Fibroblast of skin of right quadriceps (primary cell): ENCODE measurements at places on chromosomes 3 and 15.

DNA sequence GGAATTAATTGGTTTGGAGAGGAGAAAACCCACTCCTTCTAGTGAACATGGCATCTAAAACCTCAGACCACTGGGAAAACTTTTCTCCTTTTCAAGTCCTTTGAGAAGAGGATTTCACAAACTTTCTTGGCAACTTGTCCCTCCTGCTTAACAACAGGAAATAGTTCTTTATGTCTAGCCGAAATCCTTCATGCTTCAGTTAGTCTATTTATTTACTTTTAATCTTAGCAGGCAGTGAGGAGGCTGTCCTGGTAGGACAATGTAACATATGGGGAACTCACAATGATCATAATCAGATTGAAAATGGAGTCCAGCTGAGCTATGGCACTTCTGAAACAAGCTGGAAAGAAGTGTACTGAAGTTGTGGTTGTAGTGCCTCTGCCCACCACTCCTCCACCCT is 50.6 kb downstream of the KY start:
- DNase-seq: no peak

- DNase-seq: no peak
Observed at GRCh38 chr15:26943866-26944265, 27.1 kb upstream of the GABRG3 start.

- DNase-seq: no peak
Observed at GRCh38 chr15:38610748-38611147, 46.1 kb upstream of the RASGRP1 start.

DNA sequence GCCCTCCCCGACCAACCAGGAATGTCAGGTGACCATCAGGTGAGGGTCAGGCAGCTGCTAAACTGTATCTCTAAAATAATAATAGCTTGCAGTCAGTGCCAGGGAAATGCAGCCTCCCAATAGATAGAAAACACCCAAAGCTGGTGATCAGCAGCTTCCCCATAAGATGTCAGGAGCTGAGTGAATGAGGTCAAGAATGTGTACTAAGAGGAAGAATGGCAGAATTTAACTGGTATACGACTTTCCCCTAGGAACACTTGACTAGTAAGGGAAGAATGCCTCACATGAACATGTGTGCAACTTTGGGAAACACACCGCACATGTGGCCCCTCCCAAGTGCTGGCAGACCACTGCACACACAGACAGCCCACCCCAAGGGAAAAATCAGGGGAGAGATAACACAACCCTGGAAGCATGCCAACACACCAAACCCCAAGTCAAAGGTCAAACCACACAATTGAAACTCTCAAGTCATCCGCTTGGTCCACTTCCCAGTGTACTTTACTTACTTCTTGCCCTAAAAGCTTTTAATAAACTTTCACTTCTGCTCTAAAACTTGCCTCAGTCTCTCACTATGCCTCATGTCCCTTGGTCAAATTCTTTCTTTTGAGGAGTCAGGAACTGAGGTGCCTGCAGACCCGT is 806.5 kb downstream of the OTOL1 start:
- peak; percentile 19 for DNase-seq

DNA sequence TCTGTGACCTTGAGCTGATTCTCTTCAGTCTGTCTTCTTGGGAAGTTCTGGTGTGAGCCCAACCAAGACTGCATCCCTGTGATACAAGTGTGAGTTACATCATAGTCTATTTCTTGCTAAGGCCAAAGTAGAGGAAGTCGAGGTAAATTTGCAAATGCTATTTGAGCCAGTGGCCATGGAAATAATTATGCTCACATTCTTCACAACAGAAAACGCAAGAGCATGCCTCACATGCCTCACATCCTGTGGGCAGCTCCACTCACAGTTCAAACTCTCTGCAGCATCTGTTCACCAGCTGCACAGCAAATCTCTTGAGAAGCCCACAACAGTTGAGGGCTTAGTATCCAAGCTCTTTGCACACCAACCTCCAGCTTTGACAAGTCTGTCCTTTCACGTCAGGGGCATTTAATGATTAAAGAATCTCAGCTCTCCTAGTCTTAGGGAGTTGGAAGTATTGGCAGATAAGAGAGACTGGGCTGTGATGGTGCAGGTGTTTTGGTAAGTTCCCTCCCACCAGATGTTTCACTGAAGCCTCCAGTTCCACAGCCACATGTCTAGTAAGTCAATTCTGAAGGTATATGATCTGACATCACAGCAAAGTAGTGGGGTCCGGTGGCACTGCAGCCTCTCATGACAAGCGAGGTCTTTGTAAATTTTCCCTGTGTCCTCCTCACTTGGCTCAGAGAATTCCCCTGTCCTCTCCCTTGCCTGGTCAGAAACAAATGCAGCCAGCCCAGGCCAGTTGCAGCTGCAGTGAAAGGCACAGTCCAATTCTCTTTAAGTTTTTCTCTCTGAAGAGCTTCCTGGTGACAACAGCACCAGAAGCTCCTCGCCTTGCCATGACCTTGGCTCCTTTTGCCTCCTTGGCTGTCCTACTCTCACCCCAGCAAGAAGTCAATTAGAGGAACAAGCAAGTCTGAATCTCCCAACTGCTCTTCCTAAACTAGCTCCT is 166.1 kb downstream of the SSR3 start:
- DNase-seq: peak; percentile 98

- peak; percentile 99 for DNase-seq
Observed at GRCh38 chr3:177468331-177468730, 271.0 kb upstream of the TBL1XR1 start.

DNA sequence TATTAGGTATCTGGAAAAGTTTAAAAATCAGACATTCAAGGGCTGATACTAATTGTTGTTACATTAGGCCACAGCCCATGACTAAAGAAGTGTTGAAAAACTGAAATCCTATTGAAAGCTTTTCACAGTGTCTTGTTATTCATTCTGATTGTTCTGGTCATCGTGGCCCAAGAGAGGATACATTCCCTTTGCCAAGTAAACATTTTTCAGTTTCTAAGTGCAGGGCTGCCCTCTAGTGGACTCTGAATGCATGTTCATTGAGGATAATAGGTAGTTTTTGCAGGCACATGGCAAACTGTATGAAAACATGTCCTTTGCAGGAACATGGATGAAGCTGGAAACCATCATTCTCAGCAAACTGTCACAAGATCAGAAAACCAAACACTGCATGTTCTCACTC is 181.1 kb downstream of the MYRIP start:
- peak; percentile 49 for DNase-seq

GRCh38 chr3:60594025-60594424 is 657.2 kb downstream of the FHIT start:
- DNase-seq: peak; percentile 76

DNA sequence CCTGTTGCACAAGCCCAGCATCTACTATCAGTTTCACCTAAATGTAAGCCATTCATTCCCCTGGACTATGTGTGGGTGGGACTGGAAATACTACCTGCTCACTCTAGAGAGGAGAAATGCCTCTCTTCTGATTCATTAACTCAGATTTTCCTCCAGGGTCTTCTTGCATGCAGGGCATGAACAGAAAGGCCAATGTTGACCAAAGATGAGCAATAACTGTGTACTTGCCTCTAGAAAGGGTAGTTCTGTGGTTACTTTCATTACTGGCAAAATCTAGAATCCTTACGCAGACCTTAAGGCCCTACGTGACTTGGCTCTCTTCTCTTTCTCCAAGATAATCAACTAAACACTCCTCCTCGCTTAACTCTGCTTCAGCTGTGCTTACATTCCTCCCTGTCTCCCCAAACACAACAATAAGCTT is 81.4 kb upstream of the PSMD6 start:
- peak; percentile 34 for DNase-seq

DNA sequence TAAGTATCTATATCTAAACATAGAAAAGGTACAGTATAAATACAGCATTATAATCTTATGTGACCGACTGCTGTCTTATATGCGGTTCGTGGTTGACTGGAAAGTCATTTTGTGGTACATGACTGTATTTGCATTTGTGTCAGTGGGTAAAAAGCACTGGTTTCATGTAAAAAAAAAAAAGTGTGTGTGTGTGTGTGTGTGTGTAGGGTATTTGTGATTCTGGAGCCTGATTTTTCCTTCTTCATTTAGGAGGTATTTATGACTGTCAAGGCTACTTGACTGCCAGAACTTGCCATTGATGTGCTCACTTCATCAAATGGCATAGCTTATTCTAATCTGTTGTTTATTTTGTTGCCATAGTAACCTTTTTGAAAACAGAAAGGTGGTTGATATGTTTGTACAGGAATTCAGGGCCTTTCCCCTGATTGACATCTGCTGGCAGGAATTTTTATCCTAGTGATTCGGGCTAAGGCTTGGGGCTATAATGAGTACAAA is 63.2 kb downstream of the AKAP13 start:
- peak; percentile 35 for DNase-seq

GRCh38 chr3:81302045-81302444 is 459.4 kb downstream of the GBE1 start:
- DNase-seq: peak; percentile 48

DNA sequence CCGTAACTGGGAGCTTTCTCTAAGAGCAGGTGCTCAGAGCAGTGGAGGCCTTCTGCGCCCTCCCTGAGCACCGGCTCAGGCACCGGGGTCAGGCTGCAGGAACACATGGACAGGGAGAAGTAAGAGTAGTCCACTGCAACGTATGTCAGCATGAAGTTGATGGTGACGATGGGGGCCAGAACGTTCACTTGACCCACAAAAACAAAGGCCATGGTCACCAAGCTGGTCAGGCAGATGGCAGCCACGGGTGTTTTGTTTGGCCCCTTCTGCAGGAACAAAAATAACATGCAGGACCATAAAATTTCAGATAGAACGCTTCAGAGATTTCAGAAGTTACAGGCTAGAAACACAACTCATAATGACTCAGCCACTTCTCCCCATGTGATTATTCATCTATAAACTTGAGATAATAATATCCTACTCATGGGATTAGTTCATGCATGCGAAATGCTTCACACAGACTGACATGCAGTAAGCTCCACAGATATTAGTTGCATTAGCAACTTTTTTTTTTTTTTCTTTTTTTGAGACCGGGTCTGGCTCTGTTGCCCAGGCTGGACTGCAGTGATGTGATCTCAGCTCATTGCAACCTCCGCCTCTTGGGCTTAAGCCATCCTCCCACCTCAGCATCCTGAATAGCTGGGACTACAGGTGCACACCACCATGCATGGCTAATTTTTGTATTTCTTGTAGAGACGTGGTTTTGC is 52.2 kb upstream of the HEG1 start:
- peak; percentile 90 for DNase-seq

GRCh38 chr3:11600501-11601282 is 43.0 kb downstream of the VGLL4 start:
- peak; percentile 100 for DNase-seq

- no peak for DNase-seq
Observed at GRCh38 chr3:56775838-56776555, 25.8 kb downstream of the ARHGEF3 start.

DNA sequence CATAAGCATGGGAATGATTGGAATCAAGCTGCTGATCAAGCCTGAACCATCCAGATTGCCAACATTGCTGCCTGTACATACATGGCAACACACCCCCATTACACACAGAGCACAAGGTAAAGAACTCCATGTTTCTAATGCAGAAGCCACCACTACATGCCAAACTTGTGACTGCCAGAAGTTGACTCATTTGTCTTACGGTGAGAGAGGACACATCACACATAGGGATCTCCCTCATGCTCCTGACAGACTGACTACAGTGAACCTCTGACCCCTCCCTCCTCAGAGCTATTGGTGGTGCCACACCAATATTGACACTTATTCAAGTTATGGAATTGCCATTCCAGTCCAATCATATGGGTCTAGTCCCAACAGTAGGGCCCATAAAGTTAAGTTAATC is 42.3 kb downstream of the EFHB start:
- DNase-seq: peak; percentile 57

GRCh38 chr3:33658621-33658990 is 59.4 kb downstream of the CLASP2 start:
- DNase-seq: no peak

DNA sequence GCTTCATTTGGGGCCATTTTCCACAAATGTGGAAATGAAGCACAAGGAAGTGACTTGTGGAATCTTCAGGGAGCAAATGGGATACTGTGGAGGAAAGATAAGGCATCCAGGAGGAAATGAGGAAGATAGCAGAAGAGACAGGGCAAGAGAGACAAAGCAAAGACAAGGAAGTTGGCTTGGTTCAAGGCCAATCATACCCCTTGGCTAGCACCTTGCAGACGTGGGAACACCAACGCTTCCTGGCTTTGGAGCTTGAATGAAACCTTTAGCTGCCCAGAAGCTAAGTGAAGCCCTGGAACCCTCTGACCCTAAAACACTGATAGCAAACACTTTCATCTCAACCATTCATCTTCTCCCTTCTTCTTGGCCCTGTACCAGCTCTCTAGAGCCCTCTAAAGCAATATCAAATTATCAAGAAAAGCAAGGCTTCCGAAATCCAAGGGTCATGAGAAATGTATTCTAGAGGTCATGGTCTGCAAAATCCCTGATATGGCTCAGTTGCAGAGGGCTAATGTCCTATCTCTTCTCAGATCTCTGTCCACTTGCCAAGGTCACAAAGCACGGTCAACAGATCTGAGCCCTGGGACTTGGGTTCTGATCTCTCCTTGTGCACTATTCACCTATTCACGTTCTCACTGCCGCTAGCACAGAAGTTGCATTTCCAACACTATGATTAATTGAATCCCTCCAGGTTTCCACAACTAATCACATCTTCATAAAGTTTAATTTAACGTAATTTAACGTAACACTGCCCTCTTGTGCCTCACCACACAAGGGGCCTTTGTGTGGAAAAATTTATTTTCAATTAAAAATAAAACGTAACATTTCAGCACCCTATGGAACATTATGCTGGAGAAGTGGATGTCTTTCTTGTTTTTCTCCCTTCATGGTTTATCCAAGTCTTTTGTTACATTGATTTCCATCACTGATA is 557.6 kb upstream of the ADAMTS9 start:
- DNase-seq: peak; percentile 27

DNA sequence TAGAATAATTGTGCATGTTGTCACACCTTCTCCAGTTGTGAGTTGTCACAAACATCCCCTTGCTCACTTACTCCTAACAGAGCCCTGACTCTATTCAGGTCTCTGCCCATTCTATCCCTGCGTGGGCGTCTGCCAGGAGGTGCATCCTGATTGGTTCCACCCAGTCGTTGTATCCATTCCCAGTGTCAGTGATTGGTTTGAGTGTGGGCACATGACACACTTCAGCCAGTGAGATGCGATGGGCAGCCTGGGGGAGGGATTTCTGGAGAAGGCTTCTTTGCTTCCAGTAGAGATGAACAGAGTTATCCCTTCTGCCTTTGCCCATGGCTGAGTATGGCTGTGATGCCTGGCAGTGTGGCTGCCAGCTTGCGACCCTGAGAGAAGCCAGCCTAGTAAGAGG is 18.7 kb downstream of the PXYLP1 start:
- DNase-seq: no peak

DNA sequence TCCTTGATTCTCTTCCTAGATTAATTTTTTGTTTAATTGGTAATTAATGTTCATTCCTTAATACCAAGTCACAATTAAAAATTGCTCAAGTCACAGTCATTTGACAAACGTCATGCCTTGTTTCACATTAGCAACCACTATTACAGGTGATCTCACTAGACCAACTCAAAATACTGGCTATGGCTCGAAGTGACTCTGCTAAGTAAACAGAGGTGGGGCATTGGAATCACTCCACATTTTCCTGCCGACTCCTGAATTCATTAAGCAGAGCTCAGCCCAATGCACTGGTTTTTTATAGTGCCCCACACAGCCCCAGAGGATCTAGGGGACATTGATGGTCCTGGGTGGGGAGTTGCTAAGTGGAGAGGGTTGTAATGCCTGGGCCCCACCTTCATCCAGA is 201.2 kb upstream of the NSMCE3 start:
- DNase-seq: no peak
